H9 (cell line): ENCODE measurements at places on chromosomes 12 and 14.

GRCh38 chr12:53659571-53659981, 16.3 kb downstream of the ATP5MC2 start:
- DNase-seq: no peak
- H3K27ac ChIP-seq: no peak overlapping the region
- H3K4me1 ChIP-seq: no peaks in the 10 kb centered on the region

DNA sequence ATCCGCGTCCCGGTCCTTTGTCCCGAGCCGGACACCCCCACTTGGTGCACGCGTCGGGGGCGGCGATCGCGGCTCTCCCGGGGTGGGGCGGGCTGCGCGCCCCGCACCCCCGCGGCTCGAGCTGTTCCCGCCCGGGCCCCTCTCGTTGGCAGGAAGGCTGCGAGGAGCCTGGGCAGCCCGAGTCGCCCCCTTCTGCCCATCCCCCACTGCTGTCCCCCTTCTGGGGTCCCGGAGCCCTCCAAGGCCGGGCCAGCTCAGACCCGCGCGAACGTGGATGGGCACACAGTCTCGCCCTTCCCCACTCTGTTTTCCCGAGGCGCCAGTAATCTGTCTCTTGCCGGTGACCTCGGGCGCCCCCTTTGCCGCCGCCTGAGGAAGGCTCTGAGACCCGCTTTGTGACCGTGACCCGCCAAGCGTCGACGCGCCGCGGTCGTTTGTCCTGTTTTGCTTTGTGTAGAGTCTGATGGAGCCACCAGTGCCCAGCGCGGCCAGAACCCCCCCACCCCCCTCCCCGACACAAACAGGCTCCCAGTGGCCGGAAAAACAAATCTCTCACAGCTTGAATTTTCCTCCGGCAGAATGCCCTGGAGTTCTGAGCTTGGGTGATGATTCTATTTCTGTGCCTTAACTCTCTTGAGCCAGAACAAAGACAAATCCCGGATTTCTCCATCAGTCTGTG, 610 bp downstream of the C14orf132 start:
- no peaks in the 10 kb centered on the region; the same call in 1 of the 2 replicates for H3K36me3 ChIP-seq
- H3K4me1 ChIP-seq: peaks cover 3% of the 10 kb centered on the region; the same call in 1 of the 2 replicates
- H3K4me3 ChIP-seq: peak overlapping the region; percentile 91
- H3K27me3 ChIP-seq: peaks cover 13% of the 10 kb centered on the region
- H3K27ac ChIP-seq: no peak overlapping the region

GRCh38 chr14:58739674-58740073, 101.9 kb downstream of the DACT1 start:
- H3K36me3 ChIP-seq: no peaks in the 10 kb centered on the region
- H3K27ac ChIP-seq: no peak overlapping the region
- no peak overlapping the region for H3K4me3 ChIP-seq

DNA sequence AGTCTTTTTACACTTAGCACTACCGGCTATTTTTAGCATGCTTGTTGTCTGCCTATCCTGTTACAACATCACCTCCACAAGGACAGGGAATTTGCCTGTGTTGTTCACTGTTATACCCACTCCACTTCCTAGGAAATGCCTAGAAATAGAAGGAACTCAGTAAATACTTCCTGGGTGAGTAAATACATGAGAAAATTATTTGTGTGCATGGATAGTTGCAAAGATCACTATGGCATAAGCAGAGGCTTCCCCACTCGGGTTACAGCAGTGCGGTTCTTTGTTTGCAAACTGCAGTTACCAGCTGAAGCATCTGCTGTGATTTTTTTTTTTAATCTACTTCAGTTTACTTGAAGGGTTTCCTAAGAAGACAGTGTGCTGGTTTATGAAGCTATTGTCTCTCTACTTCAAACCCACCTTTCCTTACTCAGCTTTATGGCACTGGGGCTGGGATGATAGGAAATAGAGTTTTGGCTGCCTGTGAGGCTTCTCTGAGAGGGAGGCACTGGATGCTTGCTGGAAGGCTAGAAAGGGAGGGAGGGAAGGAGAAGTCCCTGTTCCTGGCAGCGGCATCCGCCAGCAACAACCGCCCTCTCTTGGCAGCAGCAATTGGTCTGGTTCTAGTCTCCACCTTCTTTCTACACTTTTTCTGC, 29.0 kb downstream of the PDE6H start:
- H3K36me3 ChIP-seq: no peaks in the 10 kb centered on the region
- H3K4me1 ChIP-seq: no peaks in the 10 kb centered on the region; the same call in 1 of the 2 replicates
- no peaks in the 10 kb centered on the region for H3K27me3 ChIP-seq
- no peak overlapping the region for H3K27ac ChIP-seq
- peak; percentile 76 for DNase-seq
- peak overlapping the region; percentile 38; the same call in 1 of the 3 replicates for H3K4me3 ChIP-seq

GRCh38 chr12:91119089-91119488, 7.8 kb upstream of the LUM start:
- DNase-seq: no peak
- H3K27ac ChIP-seq: no peak overlapping the region
- no peaks in the 10 kb centered on the region for H3K27me3 ChIP-seq
- no peak overlapping the region for H3K4me3 ChIP-seq
- H3K4me1 ChIP-seq: no peaks in the 10 kb centered on the region

DNA sequence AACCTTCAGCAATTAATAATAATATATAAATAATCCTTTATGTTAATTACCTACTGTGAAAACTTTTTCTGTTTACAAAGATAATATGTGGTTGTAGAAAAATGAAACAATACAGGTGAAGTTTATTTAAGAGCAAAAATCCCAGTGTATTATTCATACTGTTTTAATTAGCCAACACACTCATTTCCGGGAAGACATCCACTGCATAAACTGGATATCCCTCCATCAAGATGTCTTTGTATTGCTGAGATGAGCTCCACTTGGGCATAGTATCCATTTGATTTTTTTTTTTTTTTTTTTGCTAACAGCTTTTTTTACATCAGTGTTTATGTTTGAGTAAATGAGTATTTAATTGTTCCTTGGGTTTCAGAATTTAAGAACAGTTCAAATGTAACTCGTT, 13.7 kb upstream of the DERA start:
- no peak for DNase-seq
- H3K36me3 ChIP-seq: peaks cover 66% of the 10 kb centered on the region
- no peaks in the 10 kb centered on the region for H3K4me1 ChIP-seq
- no peaks in the 10 kb centered on the region for H3K27me3 ChIP-seq
- H3K27ac ChIP-seq: no peak overlapping the region
